Sciatic nerve (tissue), 2 donors: ENCODE measurements at places on chromosomes 5 and 9. TPM values are rescaled to one million over a fixed set of nuclear protein-coding genes. Genes with fewer than 3 reads are reported as not detected.

The TDRD7 gene
- total RNA-seq = 19.5 TPM

The RASGEF1C gene
- total RNA-seq = 10.3 TPM

The ZBED3 gene
- total RNA-seq = 7.6 TPM

The ATOSB gene
- total RNA-seq = 15.9 TPM

The NR2F1 gene
- 181 TPM for total RNA-seq

DNA sequence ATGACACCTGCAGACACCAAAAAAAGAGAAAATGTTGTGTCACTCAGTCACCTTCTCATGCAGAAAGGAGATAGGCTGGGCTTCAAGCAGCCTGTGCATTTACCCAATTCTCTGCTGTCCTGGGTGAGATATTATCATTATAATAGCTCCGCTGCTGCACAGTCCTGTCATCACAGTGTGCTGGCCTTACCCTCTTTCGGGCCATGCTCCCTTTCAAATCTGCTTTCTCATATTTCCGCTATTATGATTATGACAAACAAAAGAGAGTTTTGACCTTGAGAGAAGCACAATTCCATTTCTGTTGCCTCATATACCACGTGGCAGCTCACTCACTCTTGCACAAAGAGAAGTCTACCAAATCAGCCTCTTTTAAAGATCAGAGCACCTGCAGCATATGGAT lies 1350.1 kb upstream of the ACO1 start:
- DNase-seq = no peak

GRCh38 chr9:110131499-110131898 lies 76.5 kb downstream of the C9orf152 start:
- DNase-seq = no peak

DNA sequence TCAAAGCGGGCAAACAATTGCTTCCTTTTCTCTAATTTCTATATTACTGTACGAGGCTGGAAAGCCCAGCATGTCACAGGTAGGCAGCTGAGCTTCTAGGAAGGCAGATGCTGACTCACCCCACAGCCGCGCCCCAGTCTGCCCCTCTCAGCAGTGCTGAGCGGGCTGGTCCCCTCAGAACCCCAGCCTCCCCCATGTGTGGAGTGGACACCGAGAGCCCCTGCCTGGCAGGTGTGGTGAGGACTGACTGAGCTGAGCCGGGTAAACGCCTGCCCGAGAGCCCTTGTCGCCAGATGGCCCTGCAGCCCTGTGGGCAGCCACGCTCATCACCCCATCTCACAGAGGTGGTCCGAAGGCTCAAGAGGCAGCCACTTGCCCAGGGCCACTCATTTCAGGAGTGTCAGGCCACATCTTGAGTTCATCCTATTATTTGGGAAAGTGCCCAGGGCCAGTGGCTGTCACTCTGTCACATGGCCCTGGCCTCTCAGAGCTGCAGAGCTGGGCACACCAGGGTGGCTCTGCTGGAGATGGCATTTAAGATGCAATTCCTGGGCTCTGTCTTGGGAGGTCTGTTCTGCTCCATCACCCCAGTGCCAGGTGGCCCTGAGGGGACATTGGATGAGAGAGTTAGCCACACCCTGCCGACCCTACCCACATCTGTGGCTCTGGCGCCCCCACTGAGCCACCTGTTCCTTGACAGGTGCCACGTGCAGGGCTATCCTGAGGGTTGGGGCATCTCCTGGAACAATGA lies 12.4 kb downstream of the CARD19 start:
- DNase-seq = peak; percentile 58

DNA sequence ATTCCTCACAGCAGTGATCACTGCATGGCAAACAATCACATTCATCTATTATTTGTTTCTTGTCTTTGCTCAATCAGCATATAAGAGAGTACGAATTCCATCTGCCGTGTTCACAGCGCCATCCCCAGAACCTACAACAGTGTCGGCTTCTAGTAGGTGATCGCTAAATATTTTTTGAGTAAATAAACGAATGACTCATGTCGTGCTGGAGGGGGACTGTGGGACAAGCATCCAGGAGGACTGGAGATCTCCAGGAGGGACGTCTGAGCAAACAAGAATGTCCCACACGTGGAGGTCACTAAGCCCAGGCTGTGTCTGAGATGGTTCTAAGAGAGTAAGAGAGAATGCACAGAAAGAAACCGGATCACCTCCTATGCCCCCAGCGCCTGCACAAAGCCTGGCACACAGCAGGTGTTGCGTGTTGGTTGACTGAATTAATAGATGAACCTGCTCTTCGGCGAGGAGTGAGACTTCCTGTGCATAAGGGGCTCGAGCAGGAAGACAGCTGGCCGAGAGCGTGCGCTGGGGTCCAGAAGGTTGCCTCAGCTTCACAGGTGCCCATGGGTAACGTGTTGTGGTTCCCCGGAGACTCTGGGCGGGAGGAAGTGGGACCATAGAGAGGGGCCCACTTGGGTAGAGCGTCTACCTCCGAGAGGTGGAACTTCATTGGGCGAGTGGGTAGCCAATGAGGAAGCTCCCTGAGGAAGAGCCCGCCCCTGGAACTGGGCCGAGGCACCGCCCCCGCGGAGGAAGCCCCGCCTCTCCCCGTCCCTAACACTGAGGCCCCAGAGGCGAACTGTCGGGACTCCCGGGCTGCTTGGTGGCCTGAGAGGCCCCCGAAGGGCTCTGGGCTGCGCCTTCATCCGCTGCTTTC lies 193.0 kb downstream of the MELK start:
- DNase-seq = peak; percentile 72

GRCh38 chr5:40616781-40617180 lies 62.9 kb upstream of the PTGER4 start:
- no peak for DNase-seq

- no peak for DNase-seq
Measured at GRCh38 chr5:150615141-150615699, 25.2 kb upstream of the SYNPO start.

DNA sequence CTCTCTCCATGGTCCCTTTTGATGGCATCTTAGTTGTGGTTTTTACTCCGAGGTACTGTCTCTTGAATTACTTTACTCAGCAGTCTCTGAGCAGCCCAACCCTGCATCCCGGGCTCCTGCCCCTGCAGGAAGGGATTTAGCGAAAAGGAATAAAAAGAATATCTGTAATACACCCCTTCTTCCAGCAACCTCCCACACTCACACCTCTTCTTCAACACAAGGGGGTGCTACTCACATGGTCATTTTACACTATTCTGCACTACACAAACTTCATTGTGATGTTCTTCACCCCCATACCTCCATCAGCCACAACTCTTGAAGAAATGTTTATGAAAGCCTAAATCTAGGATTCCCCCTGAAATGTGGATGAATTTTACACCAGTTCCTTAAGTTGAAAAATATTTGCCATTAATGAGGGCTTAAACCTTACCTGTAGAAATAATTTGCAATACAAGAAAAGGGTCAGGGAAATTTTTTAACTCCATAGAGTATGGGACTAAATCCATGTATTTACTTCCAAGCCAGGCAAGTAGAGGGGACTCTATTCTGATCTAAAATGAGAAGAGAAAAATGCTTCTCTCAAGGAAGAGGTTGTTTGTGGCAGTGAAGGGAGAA lies 26.0 kb downstream of the TPD52L3 start:
- no peak for DNase-seq

DNA sequence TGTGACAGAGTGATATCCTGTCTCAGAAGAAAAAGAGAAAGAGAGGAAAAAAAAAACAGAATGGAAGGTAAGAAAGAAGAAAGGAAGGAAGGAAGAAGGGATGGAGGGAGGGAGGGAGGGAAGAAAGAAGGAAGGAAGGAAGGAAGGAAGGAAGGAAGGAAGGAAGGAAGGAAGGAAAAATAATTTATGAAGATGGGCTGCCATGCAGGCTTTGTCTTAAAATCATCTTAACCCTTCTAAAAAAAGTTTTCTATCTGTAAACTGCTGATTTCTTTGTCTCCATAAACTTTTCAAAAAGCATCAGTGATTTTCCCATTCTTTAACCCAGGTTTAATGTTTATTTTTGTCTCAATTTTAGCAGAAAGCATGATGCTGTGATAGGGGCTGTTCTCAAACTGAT lies 1154.1 kb upstream of the CDH6 start:
- DNase-seq = no peak

GRCh38 chr9:109355564-109356297 lies 34.9 kb upstream of the EPB41L4B start:
- no peak for DNase-seq

DNA sequence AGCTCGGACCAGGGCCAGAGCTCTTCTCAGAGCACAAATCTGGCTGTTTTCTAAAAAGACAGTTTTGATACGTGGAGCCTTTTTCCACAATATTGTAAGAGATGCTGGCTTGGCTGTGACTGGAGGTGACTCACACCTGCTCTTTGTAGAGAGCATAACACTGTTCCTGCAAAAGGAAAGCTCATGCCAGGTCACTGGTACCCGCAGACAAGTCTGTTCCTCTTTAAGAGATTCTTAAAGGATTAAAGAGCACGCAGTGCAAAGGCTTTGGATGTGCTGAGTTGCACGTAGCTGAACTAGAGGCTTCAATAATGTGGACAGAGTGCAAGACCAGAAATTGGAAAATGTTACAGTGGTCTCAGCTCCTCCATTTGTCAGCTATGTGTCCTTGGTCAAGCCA lies 19.0 kb downstream of the ACTL7B start:
- no peak for DNase-seq

DNA sequence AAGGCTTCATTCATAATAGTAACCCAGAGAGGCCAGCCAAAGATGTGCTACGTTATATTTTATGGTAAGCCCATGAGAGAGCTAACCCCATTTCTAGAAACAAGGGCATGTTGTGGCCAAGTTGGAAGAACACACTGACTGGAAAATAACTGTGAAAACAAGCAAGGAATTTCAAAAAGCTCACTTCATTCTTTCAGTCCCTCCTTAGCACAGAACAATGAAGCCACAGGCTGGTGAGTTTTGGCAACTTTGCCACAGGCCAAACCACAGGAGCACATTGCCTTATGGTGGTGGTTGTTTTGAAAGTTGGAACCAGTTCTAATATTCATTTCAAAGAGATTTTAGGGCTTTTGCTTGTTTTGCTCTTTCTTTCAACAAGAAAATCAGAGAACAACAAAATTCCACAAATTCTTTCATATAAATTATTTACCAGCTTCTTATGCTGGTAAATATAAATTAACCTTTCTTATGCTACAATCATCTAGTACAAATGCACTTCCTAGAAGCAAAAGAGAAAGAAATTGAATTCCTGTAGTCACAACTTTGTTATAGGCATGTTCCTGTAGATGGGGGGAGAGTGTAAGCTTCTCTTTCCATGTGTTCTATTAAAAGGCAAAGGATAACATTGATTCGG lies 225.4 kb upstream of the RFX3 start:
- DNase-seq = no peak

GRCh38 chr5:1463326-1464095 lies 18.3 kb upstream of the SLC6A3 start:
- DNase-seq = peak; percentile 51

GRCh38 chr5:103598997-103599566 lies 36.5 kb upstream of the NUDT12 start:
- no peak for DNase-seq

DNA sequence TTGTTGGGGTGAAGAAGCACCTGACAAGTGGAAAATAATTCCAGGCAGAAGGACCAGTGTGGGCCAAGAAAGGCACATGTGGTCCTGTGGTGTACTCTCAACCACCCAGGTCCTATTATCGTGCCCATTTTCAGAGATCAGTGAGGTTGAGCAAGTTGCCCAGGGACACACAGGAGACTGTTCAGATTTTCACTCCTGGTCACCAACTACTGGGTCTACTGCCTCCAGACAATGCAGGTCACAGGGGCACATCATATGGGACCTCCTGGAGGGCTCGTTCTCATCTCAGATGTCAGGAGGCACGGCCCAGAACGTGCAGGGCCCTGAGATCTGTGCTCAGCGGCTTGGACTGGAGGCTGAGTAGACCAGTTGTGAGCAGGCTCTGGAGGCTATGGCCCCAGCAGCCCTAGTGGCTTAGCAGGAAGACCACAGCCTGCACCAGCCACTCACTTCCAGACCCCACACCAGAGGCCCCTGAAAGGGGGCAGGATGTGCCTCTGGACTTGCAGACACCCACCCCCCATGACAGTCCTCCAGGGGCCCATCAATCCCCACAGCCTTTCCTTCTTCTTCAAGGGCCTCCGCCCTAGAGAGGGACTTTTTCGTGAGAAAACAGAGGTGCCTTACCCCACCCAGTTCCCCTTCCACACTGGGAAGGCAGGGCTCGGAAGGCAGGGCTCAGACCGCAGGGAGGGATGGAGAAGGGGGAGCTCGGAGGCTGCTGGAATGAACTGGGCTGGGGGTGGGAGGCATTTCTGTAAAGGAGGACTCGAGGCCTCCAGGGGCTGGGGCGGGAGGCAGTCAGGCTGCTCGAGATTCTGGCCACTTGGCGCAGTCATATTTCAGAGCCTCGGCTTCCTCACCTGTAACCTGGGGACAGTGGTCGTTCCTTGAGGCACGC lies 82.7 kb upstream of the NEURL1B start:
- DNase-seq = no peak

GRCh38 chr9:21672140-21672539 lies 130.3 kb upstream of the MTAP start:
- DNase-seq = no peak

- no peak for DNase-seq
Measured at GRCh38 chr9:112194969-112195431, 19.9 kb upstream of the SUSD1 start.

- no peak for DNase-seq
Measured at GRCh38 chr9:135370411-135371375, 108.9 kb upstream of the PPP1R26 start.

DNA sequence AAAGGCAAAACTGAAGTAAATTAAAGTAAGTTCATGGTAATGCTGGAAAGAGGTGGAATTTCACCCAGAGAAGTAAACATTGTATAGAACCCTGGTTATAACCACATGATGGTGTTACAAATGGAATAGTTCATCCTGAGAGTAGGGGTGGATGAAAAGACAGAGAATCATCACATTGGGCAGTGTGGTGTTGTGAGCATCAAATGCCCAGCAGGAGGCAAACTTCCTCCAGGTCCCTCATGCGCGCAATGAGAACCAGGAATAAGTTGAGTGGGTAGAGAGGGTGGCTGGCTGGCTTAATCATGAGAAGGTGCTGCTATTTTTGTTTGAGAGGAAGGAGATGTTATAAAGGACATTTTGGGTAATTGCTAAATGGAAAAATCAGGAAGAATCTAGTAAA lies 163.3 kb upstream of the HMHB1 start:
- DNase-seq = no peak
